Fibroblast of skin of back (primary cell): ENCODE measurements at places on chromosomes 4 and X.
A peak's percentile ranks its signal among the peaks of the same experiment; 100 is the strongest.

- DNase-seq = no peak
Observed at GRCh38 chrX:6738518-6739470, 203.9 kb upstream of the VCX3A start.

DNA sequence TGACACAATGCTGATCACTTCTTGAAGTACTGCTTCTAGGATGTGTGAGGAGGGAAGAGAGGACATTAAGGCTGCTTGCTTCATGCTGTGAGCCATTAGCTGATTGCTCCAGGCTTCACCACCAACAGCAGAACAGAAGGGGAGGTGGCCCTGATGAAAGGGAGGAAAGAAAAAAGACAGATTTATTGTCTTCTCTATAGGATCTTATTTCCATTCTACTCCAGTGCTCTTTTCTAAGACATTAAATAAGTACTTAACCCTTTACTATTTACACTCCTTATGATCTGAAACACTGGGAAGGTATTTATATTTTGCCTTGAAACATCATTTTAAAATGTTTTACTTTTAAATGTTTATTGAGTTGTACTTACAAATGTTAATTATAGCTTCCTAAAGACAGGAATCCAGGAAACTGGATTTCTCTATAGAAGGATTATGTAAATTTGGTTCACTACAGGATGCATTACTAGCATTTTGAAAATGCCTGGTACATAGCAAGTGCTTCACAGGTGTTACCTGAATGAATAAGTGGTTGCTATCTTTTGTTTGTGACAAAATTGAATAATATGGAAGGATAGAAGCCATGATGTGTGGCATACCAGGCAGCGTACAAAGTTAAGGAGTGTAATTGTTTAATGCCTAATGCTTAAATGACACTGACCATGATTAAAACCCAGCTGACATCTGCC, 680.9 kb upstream of the ATOH1 start:
- DNase-seq = no peak

DNA sequence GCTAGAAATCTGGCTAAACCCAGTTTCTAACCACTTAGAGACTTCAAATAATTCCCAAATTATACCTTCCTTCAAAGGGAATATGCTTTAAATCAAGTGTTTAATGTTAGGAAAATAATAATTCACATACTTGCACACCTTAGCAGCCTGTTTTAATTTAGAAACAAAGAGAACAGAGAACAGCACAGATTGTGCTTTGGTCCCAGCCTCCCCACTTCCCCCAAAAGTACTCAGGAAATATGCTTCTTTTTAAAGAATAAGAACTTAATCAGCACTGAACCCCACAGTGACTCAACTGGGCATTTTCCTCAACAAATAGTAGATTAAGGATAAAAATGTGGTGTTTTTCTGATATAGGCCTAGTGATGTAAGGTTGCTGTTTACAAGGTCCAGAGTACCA, 295.8 kb downstream of the GBA3 start:
- no peak for DNase-seq

DNA sequence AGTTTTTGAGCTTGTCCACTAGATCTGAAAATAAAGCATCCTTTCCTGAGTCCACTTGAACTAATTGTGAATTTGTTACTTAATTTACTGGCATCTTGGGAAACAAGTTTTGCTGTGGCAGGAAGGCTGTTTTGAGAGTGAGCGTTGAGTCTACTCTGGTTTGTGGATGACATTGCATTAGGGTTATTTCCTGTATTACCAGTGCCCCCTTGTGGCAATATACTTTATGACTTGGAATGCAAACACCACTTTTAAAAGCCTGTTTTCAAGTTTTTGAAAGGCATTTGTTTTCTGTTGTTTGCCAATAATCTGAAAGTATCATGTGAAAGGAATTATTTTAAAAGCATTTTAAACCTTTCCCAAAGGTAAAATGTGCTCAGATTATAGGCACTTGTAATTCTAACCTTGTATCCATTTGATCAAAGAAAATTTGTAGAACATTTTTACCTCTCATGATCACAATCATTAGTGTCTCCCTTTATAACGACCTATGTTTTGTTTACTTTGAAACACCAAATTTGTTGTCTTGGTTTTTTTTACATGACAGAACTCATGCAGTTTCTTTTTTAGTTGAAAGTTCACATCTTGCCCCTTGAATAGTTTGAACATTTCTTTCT, 18.0 kb upstream of the CYP2U1 start:
- peak; percentile 64 for DNase-seq

DNA sequence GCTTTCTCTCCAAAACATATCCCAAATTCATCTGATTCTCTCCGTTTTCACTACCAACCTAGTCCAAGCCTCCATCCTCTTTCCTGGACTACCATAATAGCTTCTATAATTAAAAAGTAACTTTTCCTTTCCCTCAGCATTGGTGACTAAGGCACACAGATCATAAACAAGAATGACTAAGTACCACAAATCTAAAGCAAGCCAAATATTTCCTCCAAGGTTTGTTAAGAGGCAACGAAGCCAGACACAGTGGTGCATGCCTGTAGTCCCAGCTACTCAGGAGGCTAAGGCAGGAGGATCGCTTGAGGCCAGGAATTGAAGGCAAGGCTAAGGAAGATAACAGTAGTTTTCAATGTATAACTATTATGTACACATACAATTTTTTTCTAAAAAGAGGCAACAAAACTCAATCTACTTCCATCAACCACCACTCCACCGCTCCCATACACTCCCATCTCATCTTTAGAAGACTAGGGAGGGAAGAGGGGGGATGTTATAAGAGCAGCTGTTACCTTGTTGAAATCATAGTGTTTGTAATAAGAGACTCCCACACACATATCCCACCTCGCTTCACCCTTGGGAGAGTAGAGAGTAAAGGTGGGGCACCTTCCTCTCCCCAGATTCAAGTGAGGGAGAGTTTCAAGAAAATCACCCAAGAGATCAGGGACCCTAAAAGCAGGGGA, 4.2 kb upstream of the JCHAIN start:
- peak; percentile 11 for DNase-seq

DNA sequence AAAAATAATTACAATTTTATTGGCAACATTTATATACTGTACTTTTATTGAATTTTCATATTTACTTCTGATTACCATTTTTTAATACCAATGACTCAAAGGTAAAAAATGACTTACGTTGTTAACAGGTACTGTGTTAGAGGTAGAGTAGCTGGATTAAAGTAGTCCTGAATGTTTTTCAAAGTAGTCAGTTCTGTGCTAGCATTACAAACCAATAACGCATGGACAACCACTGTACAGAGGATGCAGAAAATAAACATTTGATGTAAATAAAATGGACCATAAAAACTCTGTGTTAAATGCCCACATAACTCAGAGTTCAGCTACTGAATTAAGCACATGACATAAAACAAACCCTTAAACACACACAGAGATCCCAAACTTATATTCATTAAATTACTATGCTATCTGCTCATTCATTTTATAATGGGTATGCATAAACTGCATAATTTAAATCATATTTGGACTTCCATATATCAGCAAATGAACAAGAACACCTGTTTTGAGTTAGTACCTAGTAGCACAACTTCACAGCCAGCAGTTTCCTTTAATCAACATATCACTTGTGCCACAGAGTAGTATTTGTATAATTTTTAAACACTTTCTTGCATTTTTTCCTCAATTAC, 46.4 kb upstream of the NEUROG2 start:
- no peak for DNase-seq

DNA sequence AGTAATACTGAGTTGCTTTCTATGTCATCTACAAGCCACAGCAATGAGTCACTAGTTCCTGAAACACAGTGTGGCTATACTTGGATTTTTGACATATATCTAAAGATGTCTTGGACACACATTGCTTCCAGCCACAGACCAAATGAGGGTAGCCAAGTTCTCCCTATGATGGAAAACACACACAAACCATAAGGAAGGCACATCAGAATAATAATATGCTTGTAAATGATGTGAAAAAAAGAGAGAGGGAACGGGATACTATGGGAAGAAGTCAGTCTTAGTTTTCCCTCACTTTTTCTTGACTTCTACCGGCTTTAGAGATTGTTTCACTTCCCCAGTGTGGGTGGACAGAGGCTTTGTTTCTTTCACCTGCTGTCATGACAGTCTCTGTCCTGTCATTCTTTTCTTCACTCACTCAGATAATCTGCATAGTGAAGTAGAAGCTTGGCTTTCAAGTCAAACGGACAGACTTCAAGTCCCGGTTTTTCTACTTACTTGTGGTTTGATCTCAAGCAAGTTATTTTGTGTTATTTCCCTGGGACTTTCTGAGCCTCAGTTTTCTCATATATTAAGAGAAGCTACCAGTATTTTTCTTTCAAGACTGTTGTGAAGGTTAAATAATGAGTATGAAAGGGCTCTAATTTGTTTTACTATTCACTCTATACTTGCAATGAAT, 34.7 kb downstream of the P2RY10 start:
- peak; percentile 83 for DNase-seq

- DNase-seq = no peak
Observed at GRCh38 chr4:2412534-2412884, 5.9 kb downstream of the ZFYVE28 start.

GRCh38 chr4:79364061-79364460, 38.2 kb upstream of the NAA11 start:
- no peak for DNase-seq

DNA sequence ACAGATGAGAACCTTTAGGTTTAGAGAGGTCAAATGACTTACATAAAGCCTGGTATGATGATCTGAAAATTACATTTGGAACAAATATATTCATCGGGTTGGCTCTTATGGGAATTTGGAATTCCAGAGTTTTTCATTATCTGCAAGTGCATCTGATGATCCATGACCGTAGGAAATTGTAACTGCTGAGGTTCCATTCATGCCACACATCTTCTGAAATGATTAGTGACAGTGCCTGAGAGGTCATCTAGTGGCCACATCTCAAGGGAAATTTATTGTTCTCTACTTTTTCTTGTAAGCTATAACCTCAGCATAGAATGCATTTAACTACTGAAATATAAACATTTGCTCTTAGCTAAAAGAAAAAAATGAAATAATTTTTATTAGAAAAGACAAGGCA, 105.8 kb upstream of the NWD2 start:
- DNase-seq = no peak

- DNase-seq = no peak
Observed at GRCh38 chr4:1293531-1293941, 3.8 kb downstream of the MAEA start.

DNA sequence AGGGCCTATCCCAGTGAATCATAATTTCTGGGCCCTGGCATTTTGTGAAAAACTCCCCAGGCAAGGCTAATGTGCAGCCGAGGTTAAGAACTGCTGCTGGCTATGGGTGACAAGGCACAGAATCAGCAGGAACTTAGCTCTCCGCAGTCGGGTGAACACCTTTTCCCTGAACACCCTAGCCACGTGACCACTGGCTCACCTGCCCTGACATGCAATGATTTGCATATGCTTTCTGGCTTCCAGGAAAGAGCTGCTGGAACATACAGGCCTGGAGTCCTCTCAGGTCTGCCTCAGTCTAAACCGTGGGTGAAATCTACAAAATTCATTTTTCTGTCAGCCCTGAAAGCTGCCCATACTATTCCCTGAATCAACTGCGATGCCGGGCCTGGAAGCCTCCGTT, 56.6 kb downstream of the ZNF827 start:
- DNase-seq = no peak

- no peak for DNase-seq
Observed at GRCh38 chr4:22596409-22596808, 80.5 kb upstream of the ADGRA3 start.
